ENCODE measurements at places on chromosomes 12 and 14.

DNA sequence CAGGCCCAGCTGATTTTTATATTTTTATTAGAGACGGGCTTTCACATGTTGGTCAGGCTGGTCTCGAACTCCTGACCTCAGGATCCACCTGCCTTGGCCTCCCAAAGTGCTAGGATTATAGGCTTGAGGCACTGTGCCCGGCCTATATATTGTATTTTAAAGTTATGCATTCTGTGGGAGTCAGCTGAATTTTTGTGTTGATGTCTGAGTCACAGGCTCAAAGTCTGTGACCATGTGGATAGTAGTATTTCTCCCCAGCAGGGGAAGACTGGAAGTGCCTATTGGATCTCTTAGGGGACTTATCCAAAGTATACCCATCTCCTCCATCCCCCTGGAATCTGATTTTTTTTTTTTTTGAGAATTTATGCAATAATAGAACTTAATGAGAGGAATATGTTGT lies 43.8 kb upstream of the ATF1 start:
- DNase-seq: no peak

- no peak for DNase-seq
Measured at GRCh38 chr12:27541031-27541719, 17.2 kb downstream of the PPFIBP1 start.

- no peak for DNase-seq
Measured at GRCh38 chr14:78530078-78530477, 359.9 kb downstream of the NRXN3 start.

GRCh38 chr12:101375573-101375972 lies 32.0 kb downstream of the ARL1 start:
- DNase-seq: no peak

- DNase-seq: no peak
Measured at GRCh38 chr14:92750994-92751400, 2.6 kb upstream of the LGMN start.

GRCh38 chr12:15749937-15750336 lies 39.3 kb downstream of the EPS8 start:
- no peak for DNase-seq

- no peak for DNase-seq
Measured at GRCh38 chr12:91990525-91990924, 155.1 kb downstream of the BTG1 start.

DNA sequence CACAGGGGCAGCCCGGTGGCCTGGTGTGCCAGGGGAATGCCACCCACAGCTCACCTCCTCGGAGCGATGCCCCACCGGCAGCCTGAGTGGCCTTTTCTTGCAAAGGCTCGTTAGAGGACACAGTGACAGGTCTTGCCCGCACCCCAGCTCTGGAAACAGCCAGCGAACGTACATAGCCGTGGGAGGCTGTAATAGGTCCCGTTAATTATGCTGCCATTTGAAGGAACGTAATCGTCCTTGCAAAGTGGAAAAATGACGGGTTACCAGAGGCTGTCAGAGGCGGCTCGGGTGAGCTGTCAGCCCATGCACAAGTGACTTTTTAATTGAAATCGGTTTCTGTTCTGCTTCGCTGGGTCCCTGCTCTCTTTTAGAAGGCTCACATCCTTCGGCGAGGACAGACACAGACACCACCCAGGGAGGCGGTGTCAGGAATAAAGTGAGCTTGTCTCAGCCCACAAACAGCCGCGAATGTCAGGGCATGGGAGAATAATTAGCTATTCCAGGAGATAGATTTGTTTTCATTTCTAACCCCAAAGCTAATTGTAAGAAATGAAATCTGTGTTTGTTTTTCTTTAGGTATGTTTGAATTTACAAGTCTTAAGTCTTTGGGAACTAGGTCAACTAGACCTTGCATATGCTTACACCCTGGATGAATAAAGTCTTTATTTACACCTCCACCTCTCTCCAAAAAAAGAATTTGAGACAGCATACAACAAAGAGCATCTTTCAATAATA lies 77.2 kb upstream of the RFLNA start:
- no peak for DNase-seq

DNA sequence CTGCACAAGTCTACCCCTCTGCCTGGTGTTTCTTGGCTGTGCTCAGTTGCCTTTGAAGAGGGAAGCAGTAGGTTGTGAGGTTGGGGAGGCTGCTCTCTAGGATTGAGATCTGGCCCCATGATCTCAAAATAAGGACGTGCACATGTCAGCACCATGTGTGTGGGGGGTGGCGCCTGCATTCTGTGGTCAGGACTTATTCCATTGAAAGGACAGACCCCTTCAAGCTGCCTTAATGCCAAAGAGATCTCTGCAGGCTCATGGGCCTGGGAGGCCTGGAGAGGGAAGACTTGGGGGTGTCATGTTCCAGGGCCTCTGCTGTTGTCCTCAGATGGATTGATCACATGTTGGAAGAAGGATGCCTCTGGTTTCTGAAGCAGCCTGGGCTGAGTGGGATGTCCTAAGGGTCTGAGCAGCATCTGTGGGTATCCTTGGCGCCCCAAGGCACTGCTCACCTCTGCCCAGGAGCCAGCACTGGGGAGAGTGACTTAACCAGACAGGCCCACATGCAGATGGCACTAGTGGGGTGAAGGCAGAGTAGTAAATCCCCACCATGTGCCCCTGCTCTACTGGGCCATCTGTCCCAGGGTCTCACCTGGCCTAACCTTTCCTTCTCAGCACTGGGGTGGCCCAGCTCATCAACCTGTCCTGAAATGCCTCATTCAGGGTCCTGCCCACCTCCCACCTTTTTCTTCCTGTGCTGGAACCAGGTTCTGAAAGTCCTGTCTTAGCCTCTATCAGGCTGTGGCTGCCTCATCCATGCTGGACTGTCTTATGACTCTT lies 118.9 kb downstream of the ADGRD1 start:
- DNase-seq: peak; percentile 34

- DNase-seq: no peak
Measured at GRCh38 chr12:87670448-87670847, 358.8 kb downstream of the C12orf50 start.

- no peak for DNase-seq
Measured at GRCh38 chr14:23413681-23414080, 5.6 kb upstream of the MYH6 start.

DNA sequence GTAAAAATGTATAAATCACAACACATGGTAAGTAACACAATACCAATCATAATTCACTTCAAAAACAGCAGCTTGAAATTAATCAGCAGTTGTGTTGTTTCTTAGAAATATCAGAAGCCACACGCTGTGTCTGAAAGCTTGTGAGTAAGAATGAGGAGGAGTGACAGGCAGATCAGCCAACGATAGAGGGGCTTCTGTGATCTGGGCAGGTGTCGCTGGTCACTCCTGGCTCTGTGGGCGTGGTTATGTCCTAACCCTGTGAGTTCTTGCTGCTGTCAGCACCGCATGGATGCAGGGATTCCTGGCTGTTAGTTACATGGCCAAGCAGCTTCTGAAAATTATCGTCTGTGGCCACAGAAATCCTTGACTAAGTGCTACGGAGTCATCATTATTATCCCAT lies 123.4 kb downstream of the SLC25A47 start:
- no peak for DNase-seq

- DNase-seq: no peak
Measured at GRCh38 chr12:78375461-78375860, 489.1 kb upstream of the SYT1 start.

GRCh38 chr12:10941916-10942607 lies 3.0 kb upstream of the TAS2R14 start:
- no peak for DNase-seq

DNA sequence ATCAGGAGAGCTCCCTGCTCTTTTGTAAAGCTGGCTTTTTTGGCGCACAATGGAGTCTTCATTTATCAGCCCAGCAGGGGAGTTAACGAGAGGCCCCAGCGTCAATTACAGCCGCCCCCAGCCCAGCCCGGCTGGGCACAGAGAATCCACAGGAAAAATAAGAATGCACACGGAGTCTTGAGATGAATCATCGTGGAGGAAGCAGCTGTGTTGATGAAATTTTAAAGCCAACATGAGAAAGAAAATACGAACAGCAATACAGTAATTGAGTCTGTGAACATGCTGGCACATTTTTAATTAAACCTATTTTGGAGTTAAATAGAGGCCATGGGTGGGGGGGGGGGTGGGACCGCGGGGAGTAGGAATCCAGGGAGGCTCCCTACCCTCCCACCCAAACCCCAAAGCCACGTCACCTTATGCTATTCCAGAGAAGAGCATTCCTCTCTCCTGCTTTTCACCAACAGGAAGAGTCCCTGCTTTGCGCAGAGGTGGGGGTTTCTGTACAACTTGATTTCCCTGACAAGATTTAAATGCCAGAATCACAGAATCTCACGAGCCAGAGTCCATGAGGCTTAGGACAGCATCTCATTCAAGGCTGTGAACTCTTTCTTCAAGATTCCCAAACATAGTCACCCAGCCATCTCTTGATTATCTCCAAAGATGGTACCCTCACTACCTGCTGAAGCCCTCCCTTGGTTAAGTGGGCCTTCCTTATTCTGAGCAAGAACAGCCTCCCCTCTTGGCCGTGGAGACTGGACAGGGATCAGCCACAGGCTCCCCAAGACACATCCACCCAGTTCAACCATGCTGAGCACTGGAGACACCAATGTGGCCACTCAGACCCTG lies 50.3 kb downstream of the CCNK start:
- no peak for DNase-seq

GRCh38 chr12:101697197-101697929 lies at the start of gene CHPT1:
CHPT1 (plus strand) TSS chr12:101697640; CDS start chr12:101697862, 222 bp downstream.
- peak; percentile 87 for DNase-seq

DNA sequence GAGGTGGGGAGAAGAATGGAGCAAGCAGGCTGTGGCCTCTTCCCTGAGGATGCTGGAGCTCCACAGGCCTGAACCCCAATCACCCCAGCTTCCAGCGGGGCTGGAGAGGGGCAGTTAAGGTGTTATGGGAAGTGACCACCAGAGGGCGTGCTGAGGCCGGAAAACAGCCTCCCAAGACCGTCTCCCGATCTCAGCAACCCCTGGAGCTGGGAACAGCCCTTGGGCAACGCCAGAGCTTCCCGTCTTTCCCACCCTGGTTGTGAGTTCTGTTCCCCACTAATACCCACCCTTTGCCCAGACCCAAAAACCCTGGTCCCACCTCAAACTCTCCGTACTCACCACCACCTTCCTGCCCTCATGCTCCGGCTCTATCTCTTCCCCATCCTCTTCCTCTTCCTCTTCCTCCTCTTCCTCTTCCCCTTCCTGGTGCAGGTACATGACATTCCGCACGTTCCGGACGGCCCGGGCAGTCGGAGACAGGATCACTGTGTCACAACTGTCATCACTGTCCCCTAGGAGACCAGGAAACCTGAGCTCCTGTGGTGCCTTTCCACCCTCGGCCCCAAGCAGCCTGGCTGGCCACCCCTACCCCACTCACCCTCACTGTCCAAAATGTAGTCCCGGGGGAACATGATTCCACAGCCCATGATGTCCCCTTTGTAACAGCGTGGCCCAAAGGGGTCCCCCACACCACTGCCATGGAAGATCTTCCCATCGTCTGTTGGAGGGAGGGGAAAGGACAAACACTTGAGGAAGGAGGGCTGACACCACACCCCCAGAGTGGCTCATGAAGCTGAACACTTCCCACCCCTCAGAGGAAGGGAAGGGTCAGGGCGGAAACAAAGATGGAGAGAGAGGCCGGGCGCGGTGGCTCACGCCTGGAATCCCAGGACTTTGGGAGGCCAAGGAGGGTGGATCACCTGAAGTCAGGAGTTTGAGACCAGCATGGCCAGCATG lies 12.9 kb downstream of the SPRYD3 start:
- DNase-seq: peak; percentile 83

DNA sequence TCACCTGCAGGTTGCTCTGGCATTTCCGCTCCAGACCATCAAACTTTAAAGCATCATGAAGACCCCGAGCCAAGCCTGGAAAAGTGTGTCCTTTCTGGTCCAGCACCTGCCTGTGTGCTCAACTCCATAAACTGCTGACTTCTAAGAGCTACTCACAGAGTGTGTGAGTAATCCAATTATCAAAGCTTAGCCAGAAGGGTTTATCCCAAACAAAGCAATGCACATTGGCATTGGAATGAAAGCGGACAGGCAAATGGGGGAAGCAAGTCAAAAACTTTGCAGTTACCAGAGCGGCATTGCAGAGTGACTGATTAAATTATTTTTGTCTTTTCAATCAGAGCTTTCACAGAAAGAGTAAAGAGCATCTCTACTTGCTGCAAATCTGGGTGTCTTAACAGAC lies 1262.4 kb upstream of the SEL1L start:
- DNase-seq: no peak

GRCh38 chr12:57693317-57693658 lies 644 bp upstream of the OS9 start:
- DNase-seq: no peak
